ENCODE measurements at places on chromosomes 3 and 15.

- no peak for DNase-seq
Observed at GRCh38 chr15:53580366-53580765, 179.1 kb downstream of the WDR72 start.

DNA sequence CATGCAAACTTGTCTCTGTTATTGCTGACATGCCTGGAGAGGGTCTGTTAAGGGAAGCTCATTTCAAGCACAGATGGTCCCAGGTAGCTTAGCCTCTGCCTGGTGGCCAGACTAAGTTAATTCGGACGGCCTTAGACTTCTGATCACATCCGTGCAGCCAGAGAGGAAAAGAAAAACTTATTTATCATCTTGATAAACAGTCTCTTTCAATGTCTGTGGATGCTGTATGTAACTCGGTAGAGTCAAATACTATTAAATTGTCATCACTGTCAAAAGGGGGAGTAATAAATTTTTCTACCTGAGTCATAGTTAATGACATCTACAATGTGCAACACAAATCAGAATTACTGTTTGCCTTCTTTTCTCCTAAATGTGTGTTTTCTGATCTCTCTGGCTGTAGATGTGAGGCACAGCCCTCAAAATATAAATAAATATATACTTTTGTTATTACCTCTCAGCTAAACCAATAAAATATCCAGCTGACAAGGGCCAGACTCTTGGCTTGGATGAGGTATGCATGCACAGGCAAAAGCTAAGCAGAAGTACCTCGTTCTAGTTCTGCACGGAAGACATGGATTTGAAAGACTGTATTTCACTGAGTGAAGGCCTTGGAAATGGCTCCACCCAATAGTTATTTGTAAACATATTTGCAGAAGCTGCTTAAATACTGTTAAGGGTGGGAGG, 530.0 kb downstream of the TAFA4 start:
- no peak for DNase-seq

- DNase-seq: no peak
Observed at GRCh38 chr3:100506355-100506754, 13.9 kb downstream of the TMEM45A start.

GRCh38 chr15:101256757-101257156, 4.9 kb upstream of the CHSY1 start:
- DNase-seq: no peak

DNA sequence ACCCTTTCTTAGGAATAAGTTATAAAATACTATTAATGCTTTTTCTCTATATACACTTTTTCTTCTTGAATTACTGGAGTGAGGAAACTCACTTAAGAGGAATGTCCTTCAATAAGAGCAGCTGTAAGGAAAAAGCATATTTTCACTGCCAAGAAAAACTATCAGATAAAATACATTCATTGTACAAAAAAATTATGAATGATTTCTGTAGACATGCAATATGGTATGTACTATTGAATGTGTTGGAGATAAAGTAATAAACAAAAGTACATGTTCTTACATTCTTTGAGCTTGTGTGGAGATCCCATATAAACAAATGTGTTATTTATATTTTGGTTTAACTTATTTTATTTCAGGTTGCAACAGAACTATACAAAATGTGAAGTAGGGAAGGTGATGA, 241.0 kb upstream of the ZNF717 start:
- DNase-seq: no peak

- no peak for DNase-seq
Observed at GRCh38 chr15:64630396-64631107, 144.8 kb downstream of the RBPMS2 start.

DNA sequence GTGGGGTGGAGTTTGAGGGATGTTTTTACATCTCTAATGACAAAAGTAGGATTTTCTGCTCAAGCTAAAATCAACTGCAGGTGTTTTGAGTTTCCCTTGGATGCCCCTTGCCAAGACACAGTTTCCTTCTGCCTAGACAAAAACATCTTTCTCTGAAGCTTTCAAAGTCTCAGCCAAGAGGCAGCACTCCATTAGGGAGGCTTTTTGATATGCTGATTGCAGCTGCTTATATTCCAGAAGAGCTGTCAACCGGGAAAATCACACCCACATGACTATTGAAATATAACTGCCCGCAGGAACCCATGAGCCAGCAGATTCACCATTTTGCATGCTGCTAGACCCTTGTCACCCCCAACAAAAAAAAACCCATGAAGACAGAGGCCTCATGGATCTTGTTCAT, 27.5 kb upstream of the ZNF148 start:
- DNase-seq: no peak

GRCh38 chr3:13046569-13047274, 26.5 kb downstream of the IQSEC1 start:
- no peak for DNase-seq

DNA sequence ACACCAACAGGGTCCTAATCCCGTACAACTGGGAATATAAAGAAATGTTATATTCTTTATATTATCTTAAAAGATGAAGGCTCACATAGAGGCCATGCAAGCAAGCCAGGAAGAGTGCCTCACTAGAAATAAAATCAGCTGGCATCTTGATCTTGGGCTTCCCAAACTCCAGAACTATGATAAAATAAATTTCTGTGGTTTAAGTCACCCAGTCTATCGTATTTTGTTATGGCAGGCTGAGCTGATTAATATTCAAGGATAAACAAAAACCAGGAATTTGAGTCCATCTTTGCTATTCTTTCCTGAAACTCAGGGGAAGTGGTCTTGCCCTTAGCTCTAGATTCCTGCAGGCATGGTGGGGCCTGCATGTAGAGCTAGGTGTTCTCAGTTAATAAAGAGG, 42.7 kb downstream of the ATOSA start:
- no peak for DNase-seq

- DNase-seq: no peak
Observed at GRCh38 chr15:76217029-76217881, 94.0 kb downstream of the ETFA start.

- no peak for DNase-seq
Observed at GRCh38 chr15:66129586-66129985, 124.0 kb downstream of the MEGF11 start.

- peak; percentile 33 for DNase-seq
Observed at GRCh38 chr3:119817071-119817470, 35.2 kb downstream of the NR1I2 start.

Measured in left ventricle myocardium inferior (tissue), 1 donor.